ENCODE measurements at places on chromosomes 2 and 18.

DNA sequence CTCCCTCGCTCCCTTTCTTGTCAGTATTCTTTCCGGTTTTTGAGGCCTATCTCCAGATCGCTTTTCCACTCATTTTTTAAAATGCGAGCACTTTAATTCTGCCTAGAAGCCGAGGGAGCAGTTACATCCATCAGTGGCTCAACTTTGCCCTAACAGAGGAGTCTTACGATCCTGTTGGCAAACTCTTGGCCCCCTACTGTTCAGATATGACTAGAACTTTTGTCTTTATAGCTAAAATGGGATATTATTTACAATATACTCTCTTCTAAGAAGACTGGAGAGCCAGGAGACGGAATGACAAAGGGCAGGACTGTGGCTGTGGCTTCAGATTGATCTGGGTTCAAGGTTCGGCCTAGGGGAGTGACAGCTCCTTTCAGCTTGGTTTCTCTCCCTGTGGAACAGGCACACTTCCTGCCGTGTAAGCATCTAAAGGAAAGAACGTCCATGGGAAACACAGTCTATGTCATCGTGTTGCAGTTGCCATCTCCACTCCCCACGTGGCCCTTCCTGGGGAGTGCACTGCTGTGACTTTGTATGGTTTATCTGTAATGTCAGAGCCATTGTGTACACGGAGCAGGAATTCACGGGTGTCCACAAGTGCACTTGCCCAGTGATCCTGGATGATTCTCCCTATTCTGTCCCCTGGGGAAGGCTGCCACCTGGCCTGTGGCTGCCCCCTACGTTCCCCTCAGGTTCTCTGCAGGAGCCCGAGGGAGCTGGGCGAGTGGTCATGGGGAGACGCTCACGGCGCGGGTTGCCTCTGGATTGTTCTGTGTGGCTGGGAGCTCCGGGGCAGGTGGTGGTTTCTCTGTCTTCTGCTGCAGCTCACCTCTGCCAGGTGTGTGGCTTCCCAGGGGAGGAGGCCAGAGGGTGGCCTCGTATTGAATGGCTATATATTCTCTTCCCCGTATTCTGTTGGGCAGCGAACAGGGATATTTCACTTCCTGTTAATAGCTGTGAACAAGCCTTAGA, 222.0 kb downstream of the LDLRAD4 start:
- H3K36me3 ChIP-seq: no peaks in the 10 kb centered on the region
- H3K27me3 ChIP-seq: peaks cover 38% of the 10 kb centered on the region
- peaks cover 27% of the 10 kb centered on the region for H3K4me1 ChIP-seq

GRCh38 chr18:68489013-68489792, 225.7 kb downstream of the TMX3 start:
- no peaks in the 10 kb centered on the region for H3K4me1 ChIP-seq
- H3K36me3 ChIP-seq: no peaks in the 10 kb centered on the region
- no peak overlapping the region for H3K27ac ChIP-seq

DNA sequence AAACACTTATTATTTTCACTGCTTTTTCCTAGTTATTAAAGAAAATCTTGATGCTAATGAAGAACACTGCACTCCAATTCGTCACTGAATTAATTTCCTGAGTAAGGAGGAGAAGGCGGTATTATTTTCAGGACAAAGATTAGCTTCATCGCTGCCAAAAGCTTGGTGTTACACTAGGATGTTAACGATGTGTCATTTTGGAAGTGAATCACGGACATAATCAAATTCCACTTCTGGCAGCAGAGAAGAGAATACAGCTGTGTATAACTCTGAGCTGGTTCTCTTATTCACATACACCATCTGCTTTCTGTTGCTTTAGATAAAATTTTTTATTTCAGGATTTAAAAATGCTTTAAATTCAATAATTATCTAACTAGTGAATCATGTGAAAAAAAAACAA, 74.1 kb downstream of the SCG2 start:
- no peak overlapping the region for H3K27ac ChIP-seq
- H3K36me3 ChIP-seq: no peaks in the 10 kb centered on the region
- H3K4me1 ChIP-seq: peaks cover 9% of the 10 kb centered on the region
- no peak overlapping the region for H3K4me3 ChIP-seq

DNA sequence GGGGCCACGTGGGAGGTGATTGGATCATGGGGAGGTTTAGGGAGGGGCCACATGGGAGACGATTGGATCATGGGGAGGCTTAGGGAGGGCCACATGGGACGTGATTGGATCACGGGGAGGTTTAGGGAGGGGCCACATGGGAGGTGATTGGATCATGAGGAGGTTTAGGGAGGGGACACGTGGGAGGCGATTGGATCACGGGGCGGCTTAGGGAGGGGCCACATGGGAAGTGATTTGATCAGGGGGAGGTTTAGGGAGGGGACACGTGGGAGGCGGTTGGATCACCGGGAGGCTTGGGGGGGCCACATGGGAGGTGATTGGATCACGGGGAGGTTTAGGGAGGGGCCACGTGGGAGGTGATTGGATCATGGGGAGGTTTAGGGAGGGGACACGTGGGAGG, 22.5 kb upstream of the SALL3 start:
- H3K27ac ChIP-seq: no peak overlapping the region
- no peaks in the 10 kb centered on the region for H3K36me3 ChIP-seq
- no peaks in the 10 kb centered on the region for H3K27me3 ChIP-seq
- peaks cover 15% of the 10 kb centered on the region for H3K4me1 ChIP-seq
- DNase-seq: no peak
- H3K4me3 ChIP-seq: no peak overlapping the region

GRCh38 chr2:131542438-131543384, 15.0 kb downstream of the CCDC74A start:
- no peak overlapping the region for H3K27ac ChIP-seq
- H3K4me3 ChIP-seq: no peak overlapping the region
- H3K27me3 ChIP-seq: peaks cover 62% of the 10 kb centered on the region
- no peaks in the 10 kb centered on the region for H3K36me3 ChIP-seq
- DNase-seq: no peak
- H3K4me1 ChIP-seq: no peaks in the 10 kb centered on the region

- DNase-seq: no peak
- H3K27ac ChIP-seq: no peak overlapping the region
- H3K4me3 ChIP-seq: no peak overlapping the region
These were observed 170.9 kb downstream of the BCL2 start for GRCh38 chr18:63148449-63149301.

DNA sequence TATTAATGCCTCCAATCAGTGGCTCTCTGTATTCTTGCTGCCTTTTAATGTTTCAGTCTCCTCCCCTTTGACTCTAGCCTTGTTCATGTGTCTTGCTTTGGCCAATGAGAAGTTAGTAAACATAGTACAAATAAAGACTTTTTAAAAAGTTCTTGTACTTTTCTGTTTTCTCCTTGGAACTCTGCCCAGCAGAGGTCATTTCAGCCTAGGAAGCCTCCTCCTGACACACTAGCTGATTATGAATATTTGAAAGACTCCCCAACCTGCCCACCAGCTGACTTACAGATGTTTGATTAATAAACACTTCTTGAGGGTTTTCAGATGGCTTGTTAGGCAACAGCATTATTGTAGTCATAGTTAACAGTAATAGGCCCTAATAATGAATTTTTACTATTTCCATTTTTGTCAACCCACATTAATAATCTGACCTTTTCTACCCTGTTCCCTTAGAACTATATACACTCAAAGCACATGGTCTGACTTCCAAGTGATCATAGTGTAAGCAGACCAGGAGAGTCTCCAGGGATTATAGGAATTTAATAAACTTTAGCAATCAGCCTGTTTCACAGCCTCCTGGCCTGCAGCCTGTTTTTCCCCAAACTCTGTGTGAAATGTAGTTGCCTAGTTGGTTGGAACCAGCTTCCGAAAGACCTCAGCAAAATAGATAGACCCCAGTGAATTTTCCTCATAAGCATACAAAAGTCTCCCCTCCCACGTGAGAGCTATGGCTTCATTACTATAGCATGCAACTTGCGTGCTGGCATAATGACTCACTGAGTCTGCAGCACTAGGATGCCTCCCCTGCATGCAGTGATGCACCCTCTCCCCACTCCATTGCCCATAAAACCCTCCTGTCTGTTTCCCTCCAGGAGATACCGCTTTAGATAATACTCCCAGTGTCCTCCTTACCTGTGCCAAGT, 670.7 kb upstream of the ZNF804A start:
- no peak for DNase-seq
- H3K36me3 ChIP-seq: no peaks in the 10 kb centered on the region
- no peak overlapping the region for H3K4me3 ChIP-seq
- no peak overlapping the region for H3K27ac ChIP-seq
- no peaks in the 10 kb centered on the region for H3K27me3 ChIP-seq

DNA sequence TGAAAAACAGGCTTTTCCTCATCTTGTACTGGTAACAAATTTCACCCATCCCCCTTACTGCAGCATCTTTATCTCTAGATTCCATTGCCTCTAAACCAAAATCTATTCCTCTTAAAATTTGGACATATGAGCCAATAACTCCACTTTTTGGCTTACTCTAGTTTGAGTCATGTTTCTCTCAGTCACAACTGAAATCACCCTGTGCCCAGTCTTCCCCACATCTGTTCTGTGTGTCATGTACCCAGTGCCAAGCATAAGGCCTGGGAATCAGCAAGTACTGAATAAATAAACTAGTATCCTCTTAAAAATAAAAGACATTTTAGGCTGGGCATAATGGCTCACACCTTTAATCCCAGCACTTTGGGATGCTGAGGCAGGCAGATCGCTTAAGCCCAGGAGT, 20.8 kb upstream of the CHN1 start:
- no peak overlapping the region for H3K27ac ChIP-seq
- no peak for DNase-seq
- peaks cover 4% of the 10 kb centered on the region for H3K36me3 ChIP-seq

DNA sequence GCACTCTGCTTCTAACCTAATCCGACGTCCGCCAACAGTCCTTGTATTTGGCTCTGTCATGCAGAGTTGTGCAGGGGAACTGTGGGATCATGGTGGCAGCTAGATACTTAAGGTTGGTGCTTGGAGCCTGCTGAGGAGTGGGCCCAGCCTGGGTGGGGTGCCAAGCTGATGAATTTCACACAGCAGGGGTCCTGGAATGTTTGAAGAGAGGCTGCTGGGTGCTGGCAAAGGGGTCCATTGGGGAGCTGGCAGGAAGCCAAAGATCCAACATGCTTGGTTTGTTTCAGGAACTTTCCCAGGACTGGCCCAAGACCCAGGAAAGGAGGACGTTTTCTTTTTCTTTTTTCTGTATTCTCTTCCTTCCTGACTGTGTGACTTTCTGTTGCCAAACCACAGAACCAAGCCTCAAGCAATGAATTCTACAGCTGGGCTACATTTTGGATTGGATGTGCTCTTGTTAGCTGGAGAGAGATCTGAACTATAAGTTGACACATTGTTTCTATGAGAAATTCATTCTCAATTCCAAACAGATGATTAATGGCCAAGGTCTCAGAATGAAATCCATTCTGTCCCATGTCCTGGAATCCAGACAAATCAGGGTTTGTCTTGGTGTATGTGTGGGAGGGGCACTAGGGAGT, 49.9 kb downstream of the DHRS9 start:
- peak overlapping the region; percentile 47 for H3K27ac ChIP-seq
- no peak overlapping the region for H3K4me3 ChIP-seq
- no peak for DNase-seq
- no peaks in the 10 kb centered on the region for H3K4me1 ChIP-seq
- peaks cover 12% of the 10 kb centered on the region for H3K27me3 ChIP-seq
- H3K36me3 ChIP-seq: no peaks in the 10 kb centered on the region

DNA sequence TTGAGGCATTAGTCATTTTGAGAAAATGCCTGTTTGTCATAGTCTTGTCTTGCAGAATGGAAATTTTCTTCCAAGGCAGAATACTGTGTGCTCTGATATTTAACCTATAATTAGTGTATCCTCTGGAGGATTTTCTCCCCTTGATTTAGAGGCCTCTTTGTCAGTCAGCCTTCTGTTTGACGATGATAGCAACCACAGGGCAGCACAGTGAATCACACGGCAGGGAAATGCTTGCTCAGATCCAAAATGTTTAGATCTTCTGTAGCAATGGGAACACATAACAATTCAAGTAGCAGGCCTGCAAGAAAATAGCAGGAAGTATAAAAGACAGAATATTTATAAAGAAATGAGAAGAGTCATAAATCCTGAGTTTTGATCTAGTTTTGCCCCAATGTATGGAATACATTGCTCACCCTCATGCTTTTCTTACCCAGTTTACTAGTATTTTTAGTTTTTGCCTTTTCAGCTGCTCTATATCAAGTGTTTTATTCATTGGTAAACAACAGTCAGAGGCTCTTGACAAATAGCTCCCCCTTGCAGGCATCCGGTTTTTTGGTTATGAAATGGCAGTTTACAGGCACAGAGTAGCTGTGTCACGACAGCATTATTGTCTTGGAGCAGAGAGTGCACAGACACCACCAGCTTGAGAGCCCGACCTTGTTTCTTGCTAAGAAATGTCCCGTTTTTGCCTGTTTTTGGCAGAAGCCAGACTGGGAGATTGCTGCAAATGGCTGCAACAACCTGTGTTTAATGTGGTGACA, 185.1 kb downstream of the MYO3B start:
- no peak overlapping the region for H3K4me3 ChIP-seq
- no peaks in the 10 kb centered on the region for H3K36me3 ChIP-seq
- no peaks in the 10 kb centered on the region for H3K27me3 ChIP-seq
- no peak for DNase-seq
- H3K4me1 ChIP-seq: peaks cover 48% of the 10 kb centered on the region

- no peaks in the 10 kb centered on the region for H3K4me1 ChIP-seq
- no peak overlapping the region for H3K4me3 ChIP-seq
- DNase-seq: no peak
- H3K36me3 ChIP-seq: no peaks in the 10 kb centered on the region
These were observed 676.0 kb downstream of the NRXN1 start for GRCh38 chr2:50355891-50356290.

DNA sequence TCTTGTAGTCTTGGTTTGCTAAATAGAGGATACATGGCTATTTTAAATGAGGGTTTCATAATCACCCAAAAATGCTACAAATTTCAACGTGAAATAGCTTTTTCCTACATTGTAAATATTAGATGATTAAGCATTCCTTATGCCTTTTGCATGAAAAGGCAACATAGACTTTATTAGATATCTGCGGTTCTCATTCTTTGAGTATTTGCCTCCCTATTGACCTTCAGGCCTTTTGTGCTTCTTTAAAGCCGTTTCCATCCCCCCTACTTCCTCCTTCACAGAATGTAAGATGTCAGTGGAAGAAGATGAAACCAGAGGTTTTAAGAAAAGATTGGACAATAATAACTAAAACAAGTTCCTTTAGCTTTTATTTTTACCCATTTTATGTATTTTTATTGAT, 144.1 kb downstream of the UBE2E3 start:
- H3K36me3 ChIP-seq: no peaks in the 10 kb centered on the region
- no peak for DNase-seq
- no peaks in the 10 kb centered on the region for H3K27me3 ChIP-seq
- H3K27ac ChIP-seq: no peak overlapping the region

- no peaks in the 10 kb centered on the region for H3K36me3 ChIP-seq
- DNase-seq: no peak
- H3K4me1 ChIP-seq: peaks cover 11% of the 10 kb centered on the region
- peaks cover 5% of the 10 kb centered on the region for H3K27me3 ChIP-seq
- H3K4me3 ChIP-seq: no peak overlapping the region
These were observed 117.4 kb downstream of the NEB start for GRCh38 chr2:151616760-151617339.

GRCh38 chr18:57696271-57696670, 74.6 kb upstream of the NARS1 start:
- peaks cover 15% of the 10 kb centered on the region for H3K4me1 ChIP-seq
- H3K36me3 ChIP-seq: no peaks in the 10 kb centered on the region
- no peak for DNase-seq
- no peaks in the 10 kb centered on the region for H3K27me3 ChIP-seq

- H3K36me3 ChIP-seq: no peaks in the 10 kb centered on the region
- H3K27me3 ChIP-seq: no peaks in the 10 kb centered on the region
- H3K4me3 ChIP-seq: no peak overlapping the region
- peaks cover 6% of the 10 kb centered on the region for H3K4me1 ChIP-seq
These were observed 119.6 kb downstream of the SLC8A1 start for GRCh38 chr2:40332191-40332826.
